ENCODE measurements at places on chromosomes 5 and 9.

DNA sequence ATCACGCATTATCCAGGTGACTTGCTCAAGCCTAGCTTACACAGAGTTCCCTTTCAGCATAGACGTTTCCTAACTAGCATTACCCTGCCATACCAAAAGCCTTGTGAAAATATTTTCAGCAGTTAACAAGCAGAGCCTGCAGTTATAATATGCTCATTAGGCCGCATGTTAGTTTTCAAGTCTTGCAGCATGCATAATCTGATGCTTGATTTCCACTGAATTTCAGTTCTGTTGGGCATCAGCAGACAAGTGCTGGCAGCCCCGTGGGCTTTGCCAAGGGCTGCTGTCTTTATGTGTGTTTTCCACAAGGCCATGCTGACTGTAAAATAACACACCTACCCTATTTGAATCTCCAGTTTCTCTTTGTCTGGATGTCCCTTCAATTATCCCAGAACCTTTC, 491.0 kb upstream of the WWC1 start:
- no peak for DNase-seq

- no peak for DNase-seq
Measured at GRCh38 chr5:135514116-135514515, 21.6 kb downstream of the NEUROG1 start.

GRCh38 chr5:95393279-95393678, 2.1 kb downstream of the FAM81B start:
- DNase-seq = no peak

DNA sequence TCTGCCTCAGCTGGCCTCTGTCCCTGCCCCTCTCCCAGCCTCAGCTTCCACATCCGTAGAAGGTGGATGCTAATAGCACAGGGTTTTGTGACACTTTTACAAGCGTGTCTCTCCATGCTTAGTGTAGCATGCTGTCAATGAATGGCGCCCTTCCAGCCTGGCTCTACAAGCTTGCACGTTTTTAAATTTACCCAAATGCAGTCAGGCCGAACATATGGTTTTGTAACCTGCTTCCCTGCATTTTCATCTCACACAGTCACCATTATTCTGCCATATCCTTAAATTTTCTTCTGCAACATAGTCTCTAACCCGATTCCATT, 28.8 kb downstream of the FAM163B start:
- no peak for DNase-seq

DNA sequence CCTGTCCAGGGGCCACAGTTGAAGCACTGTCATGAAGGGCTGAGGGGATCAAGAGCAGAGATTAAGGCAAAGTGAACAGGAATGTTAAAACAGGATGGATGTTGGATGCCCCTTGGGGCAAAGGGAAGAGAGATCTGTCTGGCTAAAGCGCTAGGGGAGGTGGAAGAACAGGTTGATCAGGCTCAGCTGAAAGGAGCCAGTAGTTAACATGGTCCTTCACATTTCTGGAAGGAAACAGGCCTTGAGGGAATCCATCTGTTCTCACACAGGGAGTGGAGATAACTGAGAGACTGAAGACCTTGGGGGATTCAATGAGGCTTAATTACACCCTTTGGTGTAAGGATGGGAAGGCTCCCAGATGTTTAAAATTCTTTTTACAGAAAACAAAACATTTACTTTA, 5.8 kb downstream of the HAPLN1 start:
- DNase-seq = no peak

- no peak for DNase-seq
Measured at GRCh38 chr5:127089191-127089590, 15.9 kb upstream of the C5orf63 start.

DNA sequence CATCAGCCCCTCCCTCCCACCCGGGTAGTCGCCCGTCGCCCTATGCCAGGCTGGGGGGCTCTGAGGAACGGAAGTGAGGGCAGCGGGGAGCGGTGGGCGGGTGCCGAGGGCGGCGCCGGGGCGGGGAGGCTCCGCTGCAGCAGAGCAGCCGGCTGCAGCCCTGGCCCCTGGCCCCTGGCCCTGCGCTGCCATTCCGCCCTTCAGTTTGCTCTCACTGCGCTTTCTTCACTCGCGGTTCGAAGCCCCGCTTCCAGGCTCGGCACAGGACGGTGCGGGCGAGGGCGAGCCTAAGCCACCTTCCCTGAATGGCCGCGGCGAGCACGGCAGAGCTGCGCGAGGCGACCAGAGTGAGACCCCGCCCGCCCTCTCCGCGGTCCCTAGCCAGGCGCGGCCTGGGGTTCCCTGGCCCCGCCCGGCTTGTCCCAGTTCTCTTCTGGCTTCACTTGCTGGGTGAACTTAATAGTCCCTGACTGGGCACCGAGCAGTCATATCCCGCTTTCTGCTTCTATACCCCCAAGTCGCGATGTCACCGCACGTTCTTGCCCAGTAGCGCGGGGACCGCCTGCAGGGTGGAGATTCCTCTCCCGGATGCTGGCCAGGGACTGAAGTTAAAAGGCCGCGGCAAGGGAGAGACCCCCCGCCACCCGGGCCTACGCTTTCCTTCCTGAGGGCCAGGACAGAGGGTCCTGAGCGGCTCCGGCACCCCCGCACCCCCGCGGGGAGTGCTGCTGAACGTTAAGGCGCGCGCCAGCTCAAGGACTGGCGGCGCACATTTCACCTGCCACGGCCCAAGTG, 623 bp upstream of the TRIM36 start:
- no peak for DNase-seq

Measured in GM12891 (cell line).